Stimulated activated CD4-positive, alpha-beta T cell treated with anti-CD3 and anti-CD28 coated beads, TNF-alpha, amount 100 ng/mL, for 48 hours (primary cell): ENCODE measurements at places on chromosomes 11 and 22.

DNA sequence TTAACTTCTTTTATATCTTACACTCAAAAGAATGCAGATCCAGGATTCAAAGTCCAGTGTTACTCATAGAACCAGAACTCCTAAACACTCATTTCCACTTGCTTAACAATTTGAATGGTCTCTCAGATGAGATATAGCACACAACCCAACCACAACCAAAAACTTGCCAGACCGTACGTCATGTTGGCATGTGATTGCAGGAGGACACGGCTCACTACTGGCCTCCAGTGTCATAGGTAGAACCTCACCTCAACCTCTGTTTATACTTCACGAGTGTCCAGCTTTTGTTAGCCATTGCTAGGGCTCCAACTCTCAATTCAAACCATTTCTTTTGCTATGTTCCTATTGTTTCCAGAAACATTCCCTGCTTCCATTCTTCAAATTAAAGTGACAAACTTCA, 58.5 kb upstream of the PDGFD start:
- no peak for DNase-seq

GRCh38 chr11:103637295-103637694, 399.1 kb upstream of the DDI1 start:
- no peak for DNase-seq

DNA sequence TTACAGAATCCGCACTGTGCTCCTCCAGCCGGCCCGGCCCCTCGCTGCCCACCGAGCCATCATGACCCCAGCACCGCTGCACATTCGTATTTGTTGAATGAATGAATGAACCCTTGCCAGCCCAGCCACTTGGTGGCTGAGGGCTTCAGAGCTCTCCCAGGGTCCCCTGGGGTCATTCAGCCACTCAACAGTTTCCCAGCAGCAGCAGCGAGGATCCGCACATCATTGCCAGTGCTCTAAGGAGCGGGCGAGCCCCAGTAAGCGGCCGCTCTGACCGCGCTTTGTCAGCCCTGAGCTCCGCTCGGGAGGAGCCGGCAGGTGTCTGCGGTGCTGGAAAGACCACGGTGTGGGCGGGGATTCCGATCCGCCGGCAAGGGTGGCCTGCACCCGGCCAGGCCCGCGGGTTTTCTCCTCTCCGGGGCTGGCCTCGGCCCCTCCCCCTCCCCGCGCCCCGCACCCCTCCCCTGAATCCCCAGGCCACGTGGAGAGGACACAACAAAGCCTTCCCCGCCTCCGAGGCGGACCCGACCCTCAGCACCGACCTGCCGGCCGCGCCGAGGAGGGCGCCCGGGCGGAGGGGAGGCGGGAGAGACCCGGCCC, 563 bp downstream of the BID start:
- DNase-seq = peak; percentile 33

DNA sequence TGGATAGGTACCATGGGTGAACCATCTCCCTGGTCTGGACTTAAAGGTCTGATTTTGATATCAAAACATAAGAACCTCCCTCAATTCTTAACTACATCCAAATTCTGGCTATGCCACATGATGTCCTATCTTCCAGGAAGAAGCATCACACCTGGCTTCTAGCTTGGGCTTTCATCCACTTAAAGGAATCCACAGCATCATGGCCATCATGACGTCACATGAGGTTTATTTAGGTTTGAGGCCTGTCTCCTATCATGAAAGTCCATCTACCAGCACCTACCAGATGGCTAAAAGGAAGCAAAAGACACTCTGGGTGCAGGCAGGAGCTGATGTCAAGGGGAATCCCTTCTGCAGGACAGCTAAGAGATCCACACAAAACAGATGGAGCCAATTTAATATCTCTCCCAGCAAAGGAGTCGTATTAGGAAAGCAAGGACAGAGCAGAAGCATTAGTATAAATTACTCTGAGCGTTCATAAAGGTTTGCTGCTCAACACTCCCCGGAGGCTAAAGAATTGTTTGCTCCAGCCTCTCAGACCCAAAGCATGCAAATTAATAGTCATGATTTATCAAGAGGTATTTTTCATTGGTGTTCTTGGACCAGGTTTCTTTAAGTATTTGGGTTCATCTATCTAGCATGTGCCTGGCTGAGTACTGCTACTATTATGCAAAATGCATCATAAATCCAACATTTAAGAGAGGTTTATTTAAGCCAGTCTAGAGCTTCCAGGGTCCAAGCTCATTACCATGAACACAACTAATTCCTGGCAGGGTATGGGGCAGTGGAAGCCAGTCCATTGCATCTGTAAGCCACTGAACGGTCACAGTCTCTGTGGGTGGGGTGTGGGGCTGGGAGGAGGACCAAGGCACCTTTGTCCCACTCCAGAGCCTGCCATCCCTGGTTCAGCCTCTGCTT, 47.2 kb downstream of the GALNT18 start:
- DNase-seq = no peak

DNA sequence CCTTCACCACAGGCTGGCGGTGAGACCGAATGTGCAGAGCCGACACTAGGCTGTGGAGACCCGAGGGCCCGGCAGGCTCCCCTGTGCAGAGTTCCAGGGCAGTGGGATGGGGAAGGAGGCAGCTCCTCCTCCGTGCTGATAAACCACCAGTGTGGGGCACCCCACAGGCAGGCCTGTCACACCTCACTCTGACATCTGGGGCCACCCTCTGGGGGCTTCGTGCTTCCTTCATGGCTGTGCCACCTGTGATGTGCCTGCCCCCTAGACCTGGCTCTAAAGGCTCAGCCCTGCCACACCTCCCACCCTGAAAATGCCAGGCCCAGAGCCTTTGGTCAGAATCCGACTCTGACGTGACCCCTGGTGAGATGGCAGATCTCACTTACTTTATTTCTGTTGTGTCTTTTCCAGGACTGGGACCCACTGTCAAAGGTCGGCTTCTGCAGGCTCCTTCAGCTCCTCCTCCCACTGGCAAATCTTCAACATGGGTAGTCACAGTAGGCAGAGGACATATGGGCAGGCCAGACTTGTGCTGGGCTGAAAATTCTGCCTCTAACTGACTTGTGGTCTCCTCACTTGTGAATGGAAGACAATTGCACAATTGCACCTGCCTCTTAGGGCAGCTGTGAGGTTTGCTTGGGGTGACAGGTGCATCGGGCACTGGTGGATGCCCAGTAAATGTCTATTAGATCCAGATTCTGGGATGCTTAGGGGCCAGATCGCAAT, 46.2 kb upstream of the TSKU start:
- no peak for DNase-seq

GRCh38 chr11:4539603-4540219, 5.3 kb upstream of the OR52M1 start:
- no peak for DNase-seq

- no peak for DNase-seq
These were observed 42.8 kb downstream of the OR5AK2 start for GRCh38 chr11:57031556-57031955.

- no peak for DNase-seq
These were observed 87.7 kb upstream of the OPCML start for GRCh38 chr11:133619973-133620372.

DNA sequence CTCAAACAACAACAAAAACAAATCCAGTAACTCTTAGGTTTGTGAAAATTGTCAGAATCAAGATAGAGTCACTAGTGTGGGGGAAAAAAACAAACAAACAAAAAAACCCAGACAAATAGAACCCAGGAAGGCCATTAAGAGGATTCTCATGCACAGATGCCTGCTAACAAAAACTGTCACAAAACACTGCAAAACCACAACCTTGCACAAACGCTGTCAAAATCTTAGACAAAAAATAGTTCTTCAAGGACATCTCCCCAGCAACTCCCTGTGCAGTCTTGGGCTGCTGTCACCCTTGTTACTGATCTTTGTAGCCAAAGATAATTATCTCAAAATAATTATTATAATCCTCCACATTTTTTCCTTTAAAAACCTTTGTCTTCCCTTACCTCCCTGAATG, 4.6 kb upstream of the ZBED5 start:
- DNase-seq = no peak

- DNase-seq = no peak
These were observed 45.7 kb upstream of the TP53AIP1 start for GRCh38 chr11:128988242-128988970.

DNA sequence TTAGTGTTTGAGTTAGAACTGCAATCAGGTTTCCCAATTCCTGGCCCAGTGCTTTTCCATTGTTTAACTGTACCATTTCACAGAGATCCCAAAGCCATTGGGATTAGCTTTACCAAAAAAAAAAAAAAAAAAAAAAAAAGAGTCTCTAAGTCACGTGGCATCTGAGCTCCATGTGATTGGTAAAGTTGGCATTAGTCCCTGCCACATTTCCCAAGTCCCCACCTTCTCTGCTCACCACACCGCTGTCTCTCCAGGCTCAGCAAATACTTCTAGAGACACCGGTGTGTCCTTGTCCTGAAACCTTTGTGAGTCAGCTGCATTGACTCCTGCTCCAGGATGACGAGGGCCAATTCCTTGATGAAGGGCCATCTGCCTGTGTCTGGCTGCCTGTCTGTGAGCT, 305.3 kb downstream of the KIRREL3 start:
- DNase-seq = no peak

GRCh38 chr11:120908461-120909181, 115.3 kb upstream of the TBCEL start:
- no peak for DNase-seq

GRCh38 chr11:117618982-117619355, 178.0 kb downstream of the DSCAML1 start:
- DNase-seq = no peak

- DNase-seq = no peak
These were observed 183.9 kb upstream of the NCAM1 start for GRCh38 chr11:112777283-112777751.

- no peak for DNase-seq
These were observed 251.2 kb downstream of the ETS1 start for GRCh38 chr11:128336203-128336602.

DNA sequence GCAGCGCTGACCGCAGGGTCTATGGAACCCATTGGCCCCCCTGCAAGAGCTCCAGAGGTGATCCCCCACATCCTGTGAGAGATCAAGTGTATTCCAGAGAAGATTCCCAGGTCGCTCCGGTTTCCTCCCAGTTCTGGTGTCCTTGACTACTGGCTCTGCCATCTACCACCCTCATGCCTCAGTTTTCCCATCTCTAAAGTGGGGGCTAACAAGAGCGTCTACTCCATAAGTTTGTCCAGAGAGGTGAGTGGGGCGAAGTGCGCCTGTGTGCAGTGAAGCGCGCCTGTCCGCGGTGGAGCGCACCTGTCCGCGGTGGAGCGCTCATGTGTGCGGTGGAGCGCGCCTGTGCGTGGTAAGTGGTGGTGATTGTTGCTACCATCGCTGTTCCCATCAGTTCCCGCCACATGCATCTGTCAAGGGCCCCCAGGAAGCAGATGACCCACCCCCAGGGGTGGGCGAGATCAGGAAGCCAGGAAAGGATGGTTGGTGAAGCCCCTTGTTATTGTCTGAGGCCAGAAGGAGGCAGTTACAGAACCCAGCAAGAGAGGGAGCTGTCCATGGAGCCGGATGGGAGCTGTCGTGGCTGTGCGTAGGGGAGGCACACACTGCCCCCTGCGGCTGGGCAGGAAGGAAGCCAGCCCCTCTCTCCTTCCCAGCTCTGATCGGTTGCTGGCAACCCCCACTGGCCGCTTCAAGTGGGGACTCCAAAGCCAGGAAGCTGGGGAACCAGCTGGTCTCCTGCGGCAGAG, 73.2 kb upstream of the FGF3 start:
- no peak for DNase-seq

- DNase-seq = no peak
These were observed 107.8 kb upstream of the C11orf58 start for GRCh38 chr11:16630651-16631050.

- DNase-seq = no peak
These were observed 93.7 kb upstream of the SPON1 start for GRCh38 chr11:13868710-13869397.

DNA sequence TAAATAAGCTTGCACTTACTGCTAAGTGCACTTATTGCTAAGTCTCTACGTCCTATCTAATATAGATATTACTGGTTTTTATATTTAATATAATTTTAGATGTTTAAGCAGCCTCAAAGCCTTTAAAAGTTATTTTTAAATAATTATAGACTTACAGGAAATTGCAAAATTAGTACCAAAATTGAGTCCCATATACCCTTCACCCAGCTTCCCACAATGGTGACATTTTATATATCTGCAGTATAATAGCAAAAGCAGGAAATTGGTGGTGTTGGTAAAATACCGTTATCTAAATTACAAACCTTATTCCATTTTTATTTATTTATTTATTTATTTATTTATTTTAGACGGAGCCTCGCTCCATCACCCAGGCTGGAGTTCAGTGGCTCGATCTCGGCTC, 1.9 kb upstream of the AP1B1 start:
- DNase-seq = no peak

- no peak for DNase-seq
These were observed 365.2 kb upstream of the LUZP2 start for GRCh38 chr11:24131698-24132097.

DNA sequence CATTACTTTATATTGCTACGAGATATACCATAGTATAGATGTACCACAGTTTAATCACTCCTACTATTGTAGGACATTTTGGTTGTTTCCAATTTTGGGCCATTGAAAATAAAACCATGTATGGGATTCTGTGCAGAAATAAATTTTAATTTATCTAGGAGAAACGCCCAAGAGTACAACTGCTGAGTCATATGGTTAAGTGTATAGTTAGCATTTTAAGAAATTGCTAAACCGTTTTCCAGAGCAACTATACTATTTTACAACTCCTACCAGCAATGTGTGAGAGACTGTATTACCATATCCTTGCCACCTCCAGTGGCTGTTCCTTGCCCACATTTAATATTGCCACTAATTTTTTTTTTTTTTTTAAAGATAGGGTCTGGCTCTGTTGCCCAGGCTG, 163.1 kb downstream of the SBF2 start:
- DNase-seq = no peak

DNA sequence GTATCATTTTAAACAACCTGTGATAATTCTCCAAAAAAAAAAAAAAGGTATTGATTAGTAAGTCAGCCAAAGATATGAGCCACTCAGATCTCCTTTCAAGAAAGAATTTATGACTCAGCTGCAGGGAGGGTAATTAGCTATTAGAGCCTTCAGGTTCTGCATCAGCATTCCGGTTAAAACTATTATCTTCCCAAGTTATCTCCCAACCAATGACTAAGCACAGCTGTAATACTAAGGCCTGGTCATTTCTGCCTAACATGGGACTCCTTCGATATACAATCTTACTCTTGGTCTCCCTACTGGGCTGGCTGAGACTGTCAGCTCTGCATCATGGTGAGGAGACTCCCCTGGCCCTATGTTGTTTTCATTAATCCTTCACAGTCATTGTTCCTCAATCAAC, 60.4 kb downstream of the SBF2 start:
- no peak for DNase-seq

DNA sequence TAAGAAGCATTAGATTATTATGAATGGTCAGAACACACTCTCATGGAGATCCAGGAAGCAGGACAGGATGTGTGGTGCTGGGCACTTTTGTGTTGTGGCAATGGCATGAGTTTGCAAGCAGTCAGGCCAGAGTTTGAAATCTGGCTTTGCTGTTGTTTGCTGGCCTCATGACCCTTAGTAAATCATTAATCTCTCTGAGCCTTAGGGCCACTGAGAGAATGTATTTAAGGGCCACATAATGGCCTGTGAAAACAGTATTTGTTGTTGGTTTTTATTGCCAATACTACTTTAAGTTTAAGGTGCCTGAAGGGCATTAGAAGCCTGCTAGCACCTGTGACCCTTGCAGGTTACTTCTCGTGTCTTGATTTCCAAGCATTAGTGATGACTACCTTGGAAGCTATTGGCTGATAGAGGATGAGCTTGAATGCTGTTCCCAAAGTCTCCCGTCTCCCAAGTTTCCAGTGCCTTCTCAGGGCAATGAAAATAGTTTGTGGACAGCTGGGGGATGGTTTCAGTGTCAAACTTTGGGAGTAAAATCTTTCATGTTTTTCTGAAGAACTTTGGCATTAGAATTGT, 24.6 kb downstream of the STIM1 start:
- no peak for DNase-seq
